Tibial nerve (tissue), 4 donors: ENCODE measurements at places on chromosomes 7 and 10. TPM values are rescaled to one million over a fixed set of nuclear protein-coding genes. Genes with fewer than 3 reads are reported as not detected.

The OR6B1 gene
- total RNA-seq = not detected

- no peak for DNase-seq
Observed at GRCh38 chr7:2112261-2113198, 120.2 kb downstream of the MAD1L1 start.

The HOGA1 gene
- 3.6 TPM for total RNA-seq

DNA sequence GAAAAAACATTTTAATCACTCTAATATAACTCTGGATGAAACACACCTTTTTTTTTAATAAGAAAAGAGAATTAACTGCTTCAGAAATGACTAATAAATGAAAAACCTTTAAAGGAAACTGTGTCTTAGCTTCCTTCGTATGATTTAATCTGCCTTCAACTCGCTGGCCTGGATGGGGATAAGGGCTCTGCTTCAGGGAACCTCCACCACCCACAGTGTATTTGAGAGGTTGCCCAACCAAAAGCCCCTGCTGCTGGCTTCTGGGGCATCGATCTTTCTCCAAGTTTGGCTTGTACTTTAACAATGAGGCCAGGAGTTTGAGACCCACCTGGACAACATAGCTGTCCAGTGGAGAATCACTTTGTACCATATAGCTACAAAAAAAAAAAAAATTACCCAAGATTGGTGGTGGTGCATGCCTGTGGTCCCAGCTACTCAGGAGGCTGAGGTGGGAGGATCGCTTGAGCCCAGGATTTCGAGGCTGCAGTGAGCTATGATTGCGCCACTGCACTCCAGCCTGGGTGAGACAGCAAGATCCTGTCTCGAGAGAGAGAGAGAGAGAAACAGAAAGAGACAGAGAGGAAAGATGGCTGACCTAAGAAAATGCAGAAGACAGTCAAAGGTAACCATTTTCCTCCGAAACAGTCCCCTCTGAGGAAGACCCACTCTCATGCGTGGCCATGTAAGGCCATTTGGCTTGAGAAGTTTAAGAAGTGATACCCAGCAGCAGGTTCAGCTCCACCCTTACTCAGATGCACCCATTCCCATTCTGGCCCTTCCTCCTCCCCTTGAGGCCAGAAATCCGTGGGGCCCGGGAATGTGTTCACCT lies 13.6 kb upstream of the LIMK1 start:
- no peak for DNase-seq
